IMR-90 (cell line): ENCODE measurements at places on chromosomes 3 and 15.

DNA sequence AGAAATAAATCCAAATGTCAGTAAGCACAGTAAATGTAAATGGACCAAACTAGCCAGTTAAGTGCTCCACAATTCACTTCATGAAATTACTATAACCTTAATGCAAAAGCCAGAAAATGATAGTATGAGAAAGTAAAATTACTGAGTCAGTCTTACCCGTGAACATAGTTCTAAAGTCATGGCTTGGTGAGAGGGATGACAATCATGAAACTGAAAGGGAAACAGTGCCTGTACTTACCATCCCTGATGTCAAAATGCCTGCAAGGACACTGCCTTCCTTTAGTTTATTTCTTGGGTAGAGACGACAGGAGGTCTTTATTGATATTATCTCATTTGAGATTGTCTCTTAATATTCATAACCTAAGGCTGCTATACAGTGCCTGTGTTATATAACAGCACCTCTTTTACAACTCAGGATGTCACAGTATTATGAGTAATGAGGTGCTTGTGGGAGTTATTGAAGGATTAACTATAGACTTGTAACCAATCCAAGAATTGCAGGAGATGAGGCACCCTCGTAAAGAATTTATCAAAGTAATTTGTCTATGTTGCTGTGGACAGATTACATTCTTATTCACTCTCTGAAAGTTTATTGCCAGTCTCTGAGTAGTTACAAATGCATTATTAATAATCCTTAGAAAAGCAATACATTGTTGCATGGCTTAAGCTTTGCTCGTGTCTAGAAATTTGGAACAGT is 142.9 kb upstream of the BFSP2 start:
- DNase-seq = no peak

- peak; percentile 11 for DNase-seq
Observed at GRCh38 chr3:52153389-52154096, 680 bp downstream of the POC1A start.

DNA sequence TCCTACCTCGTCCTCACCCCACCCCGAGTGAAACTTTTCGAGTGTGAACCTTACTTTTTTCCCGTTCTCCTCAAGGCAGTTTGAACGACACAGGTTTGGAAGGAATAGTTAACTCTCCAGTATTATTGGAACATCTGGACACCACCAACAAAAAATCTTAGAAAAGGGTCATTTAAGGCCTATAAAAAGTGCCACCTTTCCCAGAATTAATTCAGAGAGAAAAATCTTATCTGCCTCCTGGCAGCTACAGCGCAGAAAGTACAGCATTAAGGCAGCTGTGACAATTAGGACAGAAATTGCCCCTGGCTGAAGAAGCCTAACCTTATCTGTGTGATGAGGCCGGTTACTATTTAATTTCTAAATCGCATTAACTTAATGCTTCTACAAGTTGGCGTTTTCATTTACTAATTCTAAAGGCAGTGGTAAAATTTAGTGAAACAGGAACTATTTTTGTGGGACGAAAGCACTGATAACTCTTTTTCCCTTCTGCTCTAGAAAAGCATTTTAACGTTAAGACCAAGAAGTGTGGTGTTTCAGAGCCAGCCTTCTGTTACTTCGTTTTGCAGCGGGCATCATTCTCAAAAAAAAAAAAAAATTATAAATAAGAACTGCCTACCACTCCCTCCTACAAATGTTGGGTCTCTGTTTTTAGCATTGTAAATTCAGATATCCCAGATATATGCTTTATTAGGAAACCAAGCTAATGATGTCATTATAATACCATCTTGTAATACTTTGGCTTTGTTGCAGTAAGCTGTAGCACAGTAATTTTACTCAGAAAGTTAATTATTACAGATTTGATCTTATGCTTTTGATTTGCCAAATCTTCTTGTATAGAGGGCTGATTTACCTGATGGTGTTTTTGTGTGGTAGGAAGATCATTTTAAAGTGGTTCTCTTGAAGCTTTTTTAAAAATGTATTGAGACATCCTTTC is 1.4 kb downstream of the ATP11B start:
- peak; percentile 20 for DNase-seq

- no peak for DNase-seq
Observed at GRCh38 chr3:113804661-113805060, 33.9 kb upstream of the GRAMD1C start.

DNA sequence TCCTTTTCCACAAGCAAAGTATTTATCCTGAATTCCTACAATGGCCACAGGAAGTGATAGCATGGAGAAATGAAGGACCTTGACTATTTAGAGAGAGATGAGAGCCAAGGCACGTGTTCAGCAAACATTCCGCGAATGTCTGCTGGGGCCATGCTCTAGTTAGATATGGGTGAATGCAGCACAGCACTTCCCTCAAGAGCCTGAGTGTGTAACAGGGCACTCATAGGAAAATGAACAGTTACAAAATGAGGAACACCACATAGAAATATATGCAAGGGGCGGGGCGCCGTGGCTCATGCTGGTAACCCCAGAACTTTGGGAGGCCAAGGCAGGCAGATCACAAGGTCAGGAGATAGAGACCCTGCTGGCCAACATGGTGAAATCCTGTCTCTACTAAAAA is 406.9 kb downstream of the NR2F2 start:
- no peak for DNase-seq

DNA sequence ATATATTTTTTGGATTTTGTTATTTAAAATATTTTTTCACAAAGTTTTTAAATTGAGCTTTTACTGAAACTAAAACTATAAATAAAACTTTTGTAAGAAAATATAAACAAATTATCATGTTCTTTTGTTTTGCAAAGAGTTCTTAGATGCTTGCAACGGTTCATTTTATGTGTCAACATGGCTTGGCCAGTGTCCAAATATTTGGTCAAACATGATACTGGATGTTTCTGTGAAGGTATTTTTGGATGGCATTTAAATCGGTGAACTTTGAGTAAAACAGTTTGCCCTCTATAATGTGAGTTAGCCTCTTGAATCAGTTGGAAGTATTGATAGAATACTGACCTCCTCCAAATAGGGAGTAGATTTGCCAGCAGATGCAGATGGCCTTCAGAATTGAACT is 612.6 kb upstream of the NECTIN3 start:
- DNase-seq = no peak

DNA sequence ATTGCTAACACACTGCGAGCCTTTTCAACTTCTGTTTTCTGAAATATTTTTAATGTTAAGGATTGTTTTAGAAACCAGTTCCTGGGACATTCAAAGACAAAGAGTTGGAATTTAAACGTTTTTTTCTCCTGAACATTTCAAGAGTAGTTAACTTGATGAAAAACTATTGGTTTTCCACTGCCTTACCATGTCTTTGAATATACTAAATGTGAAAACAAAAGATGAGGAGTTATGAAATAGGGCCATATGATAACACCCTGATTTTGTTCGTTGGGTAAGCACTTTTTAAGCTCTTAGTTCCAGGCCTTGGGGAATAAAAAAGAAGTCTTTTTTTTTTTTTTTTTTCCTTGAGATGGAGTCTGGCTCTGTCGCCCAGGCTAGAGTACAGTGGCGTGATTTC is 2.8 kb downstream of the DIS3L start:
- no peak for DNase-seq

DNA sequence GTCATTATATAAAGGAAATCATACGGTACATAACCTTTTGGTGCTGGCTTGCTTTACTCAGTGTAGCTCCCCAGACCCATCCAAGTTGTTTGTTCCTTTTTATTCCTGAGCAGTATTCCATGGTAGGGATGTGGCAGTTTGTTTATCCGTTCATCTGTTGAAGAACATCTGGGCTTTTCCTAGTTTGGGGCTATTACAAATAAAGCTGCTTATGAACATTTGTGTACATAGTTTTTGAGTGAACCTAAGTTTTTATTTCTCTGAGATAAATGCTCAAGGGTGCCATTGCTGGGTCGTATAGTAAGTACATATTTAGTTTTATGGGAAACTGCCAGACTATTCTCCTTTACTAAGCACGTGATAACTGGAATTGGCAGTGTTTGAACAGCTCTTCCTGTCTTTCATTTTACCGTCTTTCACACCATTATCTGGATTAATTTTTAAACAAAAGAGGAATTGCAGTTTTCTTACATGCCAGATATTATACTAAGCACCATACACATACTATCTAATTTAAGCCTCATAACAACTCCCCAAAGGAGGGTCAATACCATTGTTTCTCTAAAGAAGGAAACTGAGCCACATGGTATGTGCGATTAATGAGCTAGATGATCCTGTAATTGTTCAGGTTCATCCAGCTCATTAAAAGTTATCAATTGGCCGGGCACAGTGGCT is 85.6 kb downstream of the PTPRG start:
- peak; percentile 15 for DNase-seq

GRCh38 chr3:37858742-37859141 is 2.9 kb upstream of the CTDSPL start:
- no peak for DNase-seq

DNA sequence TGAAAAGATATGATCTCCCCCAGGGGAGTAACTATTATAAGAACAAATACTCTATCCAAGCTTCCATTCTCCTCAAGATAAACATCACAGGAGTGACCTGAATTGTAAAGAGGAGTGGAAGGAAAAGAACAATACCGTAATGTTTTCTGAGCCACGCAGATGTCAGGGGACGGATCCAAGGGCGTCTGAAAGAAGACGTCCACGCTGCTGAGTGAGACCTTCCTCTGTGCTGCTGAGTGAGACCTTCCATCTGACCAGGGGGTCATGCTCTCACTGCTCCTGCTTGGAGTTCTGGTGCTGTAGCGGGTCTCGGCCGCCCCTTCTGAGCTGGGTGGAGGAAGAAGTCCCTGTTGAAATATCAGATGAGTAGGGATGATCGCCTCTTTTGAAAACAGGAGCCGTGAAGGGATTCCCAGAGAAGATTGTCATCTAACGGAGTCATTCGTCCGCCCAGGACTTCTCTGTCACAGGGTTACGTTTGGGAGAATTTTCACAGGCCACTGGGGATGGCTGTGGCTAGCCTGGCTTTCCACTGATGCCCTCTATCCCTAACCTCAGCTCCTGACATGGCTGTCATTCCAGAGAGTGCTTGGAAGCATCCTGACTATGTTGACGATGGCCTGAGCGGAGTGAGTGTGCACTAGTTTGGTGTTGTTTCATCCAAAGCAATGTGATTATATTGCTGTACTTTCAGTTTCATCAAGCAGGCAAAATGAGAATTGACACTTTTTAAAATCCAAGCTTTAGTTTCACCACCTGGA is 184.9 kb downstream of the APBA2 start:
- no peak for DNase-seq

DNA sequence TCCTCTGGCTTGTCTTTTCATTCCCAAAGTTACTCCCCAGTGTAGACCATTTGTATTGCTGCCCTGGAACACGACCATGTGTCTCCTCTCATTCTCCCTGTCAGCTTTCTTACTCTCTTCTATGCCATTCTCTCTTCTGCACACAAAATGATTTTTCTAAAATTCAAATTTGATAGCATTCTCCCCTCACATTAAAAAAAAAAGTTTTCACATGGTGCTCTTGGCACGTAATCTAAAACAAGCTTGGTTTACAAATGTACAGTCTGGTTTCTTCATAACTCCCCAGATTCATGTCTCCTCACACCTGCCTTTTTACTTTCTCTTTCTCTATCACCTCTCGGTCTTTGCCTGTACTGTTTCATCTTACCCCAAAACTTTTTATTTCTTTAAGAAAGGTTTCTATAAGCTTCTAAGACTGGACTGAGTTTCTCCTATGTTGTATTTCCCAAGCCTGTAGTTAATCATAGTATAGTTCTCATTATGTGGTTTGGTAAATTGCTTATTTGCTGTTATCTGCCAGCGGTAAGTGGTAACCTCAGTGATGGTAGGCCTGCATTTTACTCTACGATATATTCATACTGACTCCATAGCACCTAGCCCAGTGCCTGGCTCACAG is 31.2 kb downstream of the BCHE start:
- no peak for DNase-seq

DNA sequence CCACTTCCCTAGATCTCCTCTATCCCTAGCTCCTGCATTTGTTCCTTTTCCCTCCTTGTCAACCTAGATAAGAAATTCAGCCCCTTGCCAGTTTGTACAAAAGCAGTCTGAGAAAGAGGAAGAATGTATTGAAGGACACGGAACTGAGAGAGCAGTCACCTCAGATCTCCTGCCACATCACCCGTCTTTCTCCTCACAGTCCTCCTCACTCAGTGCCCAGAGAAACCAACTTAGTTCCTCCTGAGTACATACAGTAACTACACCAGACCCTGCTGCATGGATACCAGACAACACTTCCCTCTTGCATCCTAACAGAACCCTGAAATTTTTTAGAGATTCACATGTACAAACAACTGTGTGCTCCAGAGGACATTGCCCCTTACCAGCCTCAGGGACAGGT is 563.6 kb upstream of the ADAMTS9 start:
- no peak for DNase-seq

GRCh38 chr15:29475096-29475495 is 205.5 kb upstream of the NSMCE3 start:
- no peak for DNase-seq

- DNase-seq = no peak
Observed at GRCh38 chr15:48126667-48127355, 6.0 kb downstream of the SLC24A5 start.

DNA sequence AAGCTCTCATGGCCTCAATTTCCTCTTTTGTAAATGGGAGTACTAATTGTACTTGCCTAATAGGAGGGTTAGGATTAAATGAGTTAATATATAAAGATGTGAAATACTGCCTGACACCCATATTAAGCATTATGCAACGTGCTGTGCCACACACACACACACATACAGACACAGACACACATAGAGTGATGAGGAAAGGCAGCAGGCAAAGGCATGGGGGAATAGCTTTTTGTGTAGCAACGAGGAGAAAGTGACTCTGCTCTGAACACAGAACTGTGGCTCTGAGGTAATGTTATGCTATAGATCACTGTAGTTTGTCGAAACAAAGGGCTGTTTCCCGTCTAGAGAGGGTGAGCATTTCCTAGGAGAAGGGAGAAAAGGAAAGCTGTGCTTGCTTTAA is 233.3 kb upstream of the SLCO3A1 start:
- DNase-seq = no peak

GRCh38 chr3:136952292-136952691 is 5.5 kb upstream of the IL20RB start:
- peak; percentile 80 for DNase-seq

GRCh38 chr3:184209146-184209923 is 20.1 kb upstream of the VWA5B2 start:
- DNase-seq = no peak

DNA sequence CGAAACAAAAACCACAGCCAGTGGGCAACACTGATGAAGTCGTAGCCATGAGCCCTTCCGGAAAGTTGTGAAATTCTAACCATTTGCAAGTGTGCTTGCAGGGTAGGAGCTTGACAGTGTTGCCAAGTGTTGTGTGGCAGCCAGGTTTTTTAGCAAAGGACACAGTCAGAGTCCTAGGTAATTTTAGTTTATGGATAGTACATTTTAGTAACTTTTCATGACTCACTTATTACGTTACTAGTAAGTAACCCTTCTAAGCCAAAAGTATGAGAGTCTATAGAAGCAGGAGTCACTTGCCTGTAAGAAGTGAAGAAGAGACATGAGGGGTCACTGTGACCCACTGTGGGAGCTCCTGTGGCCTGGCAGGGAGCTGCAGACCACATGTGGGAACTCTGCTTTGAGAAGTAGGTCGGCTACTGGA is 54.8 kb upstream of the ADPGK start:
- DNase-seq = peak; percentile 6

- DNase-seq = peak; percentile 74
Observed at GRCh38 chr15:81410318-81410753, 36.3 kb upstream of the TMC3 start.

GRCh38 chr15:36365963-36366362 is 213.5 kb upstream of the CDIN1 start:
- DNase-seq = no peak
